NCI-H1694 treated with DMSO at 0.1 percent for 48 hours (cell line): ENCODE measurements at places on chromosomes 16 and 17.

DNA sequence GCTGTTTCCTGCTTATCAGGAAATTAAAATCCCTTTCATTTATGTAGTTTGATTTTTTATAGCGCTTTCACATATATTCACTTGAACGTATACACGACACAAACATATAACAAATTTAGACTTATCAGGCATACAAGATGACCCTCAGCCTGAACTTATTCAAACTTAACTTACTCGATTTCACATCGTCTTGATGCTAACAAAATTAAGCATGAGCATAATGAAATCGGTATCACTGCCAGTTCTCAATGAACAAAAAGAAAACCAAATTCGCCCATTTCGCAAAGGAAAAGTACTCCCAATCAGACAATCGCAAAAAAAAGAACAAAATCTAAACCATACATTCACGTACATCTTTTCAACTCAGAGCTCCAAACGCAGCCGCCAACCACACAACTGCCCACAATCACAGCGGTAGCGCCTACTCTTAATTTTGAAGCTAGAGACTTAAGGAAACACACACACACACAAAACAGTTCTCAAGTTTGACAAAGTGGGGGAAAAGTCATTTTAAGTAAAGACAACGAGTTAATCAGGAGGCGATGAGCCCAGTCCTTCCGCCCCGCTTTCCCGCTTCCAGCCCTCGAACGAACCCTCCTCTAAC, 1.1 kb downstream of the GJC1 start:
- no peak for DNase-seq

- no peak for DNase-seq
These were observed 25.3 kb downstream of the SRL start for GRCh38 chr16:4216596-4216995.

- DNase-seq, result no peak
These were observed 2.3 kb upstream of the KCNJ16 start for GRCh38 chr17:70072546-70073309.

DNA sequence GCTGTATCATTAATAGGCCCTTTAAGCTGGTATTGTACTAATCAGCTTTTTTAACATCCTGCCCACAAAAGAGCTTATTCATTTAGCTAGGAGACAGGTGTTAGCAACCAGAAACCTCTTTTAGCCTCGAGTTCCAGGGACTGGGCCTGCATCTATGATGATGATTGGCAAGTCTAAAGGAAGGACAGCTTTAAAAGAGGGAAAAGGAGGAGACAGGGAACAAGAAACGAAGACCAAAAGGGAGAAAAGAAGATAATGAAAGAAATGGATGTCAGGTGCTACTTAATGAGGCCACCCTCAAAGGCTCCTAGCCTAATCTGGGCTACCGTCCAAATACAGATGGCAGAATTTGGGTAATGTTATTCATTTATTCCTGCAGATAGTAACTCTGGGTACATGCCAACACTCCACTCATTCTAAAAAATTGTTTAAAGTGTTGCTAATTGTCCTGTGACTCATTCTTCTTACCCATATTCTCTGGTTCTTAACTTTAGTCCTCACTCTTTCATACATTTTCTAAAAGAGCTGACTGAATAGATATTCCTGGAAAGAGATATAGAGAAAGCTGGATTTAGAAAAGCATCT, 18.7 kb upstream of the RFFL start:
- DNase-seq, result peak; percentile 87

DNA sequence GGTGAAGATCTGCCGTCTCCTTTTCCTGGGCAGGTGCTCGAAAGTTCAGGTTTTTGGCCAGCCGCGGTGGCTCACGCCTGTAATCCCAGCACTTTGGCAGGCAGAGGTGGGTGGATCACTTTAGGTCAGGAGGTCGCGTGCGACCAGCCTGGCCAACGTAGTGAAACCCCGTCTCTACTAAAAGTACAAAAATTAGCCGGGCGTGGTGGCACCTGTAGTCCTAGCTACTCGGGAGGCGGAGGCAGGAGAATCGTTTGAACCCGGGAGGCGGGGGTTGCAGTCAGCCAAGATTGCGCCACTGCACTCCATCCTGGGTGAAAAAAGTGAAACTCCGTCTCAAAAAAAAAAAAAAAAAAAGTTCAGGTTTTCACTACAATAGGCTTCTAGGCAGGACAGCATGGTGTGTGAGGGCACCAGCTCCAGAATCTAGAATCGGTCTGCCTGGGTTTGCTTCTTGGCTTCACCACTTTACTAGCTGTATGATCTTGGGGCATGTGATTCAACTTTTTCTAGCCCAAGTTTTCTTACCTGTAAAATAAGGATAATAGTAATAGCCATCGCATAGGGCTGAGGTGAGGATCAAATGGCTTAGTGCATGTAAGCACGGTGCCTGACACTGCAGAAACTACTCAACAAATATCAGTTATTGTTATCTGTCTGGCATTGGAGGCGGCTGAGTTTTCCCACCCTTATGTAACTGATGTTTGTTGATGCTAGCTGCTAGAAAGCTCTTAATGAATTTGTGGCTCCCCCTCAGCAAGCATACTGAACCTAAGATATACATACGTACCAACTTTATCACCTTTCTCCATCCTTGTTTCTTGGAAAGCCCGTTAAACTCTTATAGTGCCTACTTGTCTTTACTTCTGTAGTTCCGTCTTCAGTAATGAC, 1.3 kb downstream of the PSMD12 start:
- DNase-seq, result no peak

DNA sequence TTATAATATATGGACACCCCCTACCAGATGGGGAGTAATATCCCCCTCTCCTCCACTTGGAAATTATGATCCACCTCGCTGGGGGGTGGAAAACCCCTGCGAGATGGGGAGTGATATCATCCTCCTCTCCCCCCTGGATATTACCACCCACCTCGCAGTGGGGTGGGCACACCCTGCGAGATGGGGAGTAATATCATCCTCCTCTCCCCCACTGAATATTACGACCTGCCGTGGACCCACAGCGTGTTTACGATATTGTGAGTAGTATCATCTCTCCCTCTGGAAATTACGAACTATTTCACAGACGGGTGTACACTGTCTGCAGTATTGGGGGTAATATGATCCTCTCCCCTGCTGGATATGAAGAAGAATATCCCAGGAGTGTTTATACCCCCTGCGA, 228.3 kb upstream of the WSCD1 start:
- no peak for DNase-seq

GRCh38 chr16:57612494-57612893, 15.9 kb upstream of the ADGRG1 start:
- DNase-seq, result no peak

GRCh38 chr16:57297856-57298255, 13.4 kb upstream of the PLLP start:
- DNase-seq, result no peak

GRCh38 chr17:72122765-72123529, 2.1 kb downstream of the SOX9 start:
- no peak for DNase-seq

- no peak for DNase-seq
These were observed 334.8 kb upstream of the HSBP1 start for GRCh38 chr16:83472776-83473501.

GRCh38 chr17:40848583-40849235, 18.3 kb downstream of the KRT12 start:
- no peak for DNase-seq

GRCh38 chr17:12097326-12097725, 76.6 kb downstream of the MAP2K4 start:
- no peak for DNase-seq

- DNase-seq, result no peak
These were observed 137.9 kb upstream of the CACNG3 start for GRCh38 chr16:24118126-24118821.

DNA sequence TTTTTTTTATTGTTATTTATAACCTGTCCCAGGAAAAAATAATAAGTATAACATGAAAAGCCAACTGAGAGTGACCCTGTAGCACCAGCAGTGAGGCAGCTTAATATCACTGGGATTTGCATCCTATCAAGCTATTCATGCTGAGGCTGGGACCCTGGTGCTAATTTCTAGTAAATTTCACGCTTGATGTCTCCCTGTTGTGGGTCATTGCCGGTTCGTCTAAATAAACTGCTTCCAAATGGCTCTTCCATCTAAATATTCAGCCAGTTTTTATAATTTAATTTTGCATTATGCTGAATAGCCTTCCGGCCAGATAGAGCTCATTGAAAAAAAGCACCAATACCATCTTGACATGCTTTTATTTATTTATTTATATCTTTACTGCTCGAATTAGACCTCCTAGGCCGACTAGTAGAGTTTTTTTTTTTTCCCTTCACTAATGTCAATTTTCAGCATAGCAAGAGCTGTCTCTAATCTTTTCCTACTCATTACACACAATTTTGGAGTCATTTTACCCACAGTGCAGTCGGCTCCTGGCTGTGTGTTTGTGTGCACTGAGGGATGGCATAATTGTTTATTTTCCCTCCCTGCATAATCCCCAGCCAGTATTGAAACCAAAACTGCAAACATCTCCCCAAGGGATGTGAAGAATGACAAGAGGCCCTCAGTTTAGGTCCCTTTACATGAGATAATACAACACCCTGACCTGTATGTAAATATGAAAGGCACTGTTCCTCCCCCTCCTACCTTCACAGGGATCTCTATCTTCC, 168.8 kb downstream of the AATF start:
- DNase-seq, result peak; percentile 27

- DNase-seq, result no peak
These were observed 15.5 kb upstream of the MARVELD3 start for GRCh38 chr16:71610447-71610846.

DNA sequence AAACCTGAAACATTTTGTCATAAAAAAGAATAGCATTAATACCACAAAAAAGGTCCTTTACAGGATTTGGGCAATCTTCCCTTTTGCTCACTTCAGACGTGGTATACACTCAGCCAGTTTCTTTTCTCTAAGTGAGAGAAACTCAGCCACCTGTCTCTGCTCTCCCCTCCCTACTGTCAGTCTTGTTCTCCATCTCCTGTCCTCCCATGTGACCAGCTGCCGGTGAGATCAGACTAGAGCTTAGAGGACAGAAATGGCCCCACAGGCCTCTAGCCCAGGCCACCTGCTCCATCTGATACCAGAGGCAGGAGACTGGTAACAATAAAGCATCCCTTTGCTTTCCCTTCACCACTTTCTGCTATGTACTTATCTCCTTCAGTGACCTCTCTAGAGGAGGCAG, 34.9 kb downstream of the CMC2 start:
- no peak for DNase-seq

- no peak for DNase-seq
These were observed 103.0 kb downstream of the YPEL2 start for GRCh38 chr17:59434429-59434828.

DNA sequence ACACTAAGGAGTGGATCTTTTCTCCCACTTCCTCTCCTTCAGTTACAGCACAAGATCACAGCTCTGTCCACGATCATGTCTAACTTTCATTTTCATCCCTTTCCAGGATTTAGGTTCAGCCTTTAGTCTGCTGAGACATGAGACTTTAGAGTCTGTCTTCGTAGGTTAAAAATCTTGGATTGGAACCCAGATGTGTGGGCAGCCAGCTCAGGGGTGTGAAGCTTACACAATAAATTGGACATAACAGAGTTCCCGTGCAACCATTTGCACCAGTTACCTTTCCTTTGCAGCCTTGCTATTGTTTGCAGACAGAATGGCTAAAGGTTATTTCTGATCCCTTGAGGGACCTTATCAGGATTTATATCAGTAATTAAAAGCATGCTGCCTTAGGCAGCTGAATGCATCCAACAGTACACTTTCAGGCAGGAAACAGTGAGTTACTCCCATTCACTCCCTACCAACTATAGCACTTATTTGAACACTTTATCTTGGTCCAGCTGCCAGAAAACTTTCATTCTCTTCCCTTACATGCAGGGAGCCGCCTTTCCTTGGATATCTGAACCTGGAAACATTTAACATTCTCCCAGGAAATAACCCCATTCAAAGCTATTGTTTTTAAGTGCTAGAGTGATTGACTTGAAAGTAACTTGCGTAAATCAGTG, 87.3 kb downstream of the TMEM100 start:
- DNase-seq, result no peak

DNA sequence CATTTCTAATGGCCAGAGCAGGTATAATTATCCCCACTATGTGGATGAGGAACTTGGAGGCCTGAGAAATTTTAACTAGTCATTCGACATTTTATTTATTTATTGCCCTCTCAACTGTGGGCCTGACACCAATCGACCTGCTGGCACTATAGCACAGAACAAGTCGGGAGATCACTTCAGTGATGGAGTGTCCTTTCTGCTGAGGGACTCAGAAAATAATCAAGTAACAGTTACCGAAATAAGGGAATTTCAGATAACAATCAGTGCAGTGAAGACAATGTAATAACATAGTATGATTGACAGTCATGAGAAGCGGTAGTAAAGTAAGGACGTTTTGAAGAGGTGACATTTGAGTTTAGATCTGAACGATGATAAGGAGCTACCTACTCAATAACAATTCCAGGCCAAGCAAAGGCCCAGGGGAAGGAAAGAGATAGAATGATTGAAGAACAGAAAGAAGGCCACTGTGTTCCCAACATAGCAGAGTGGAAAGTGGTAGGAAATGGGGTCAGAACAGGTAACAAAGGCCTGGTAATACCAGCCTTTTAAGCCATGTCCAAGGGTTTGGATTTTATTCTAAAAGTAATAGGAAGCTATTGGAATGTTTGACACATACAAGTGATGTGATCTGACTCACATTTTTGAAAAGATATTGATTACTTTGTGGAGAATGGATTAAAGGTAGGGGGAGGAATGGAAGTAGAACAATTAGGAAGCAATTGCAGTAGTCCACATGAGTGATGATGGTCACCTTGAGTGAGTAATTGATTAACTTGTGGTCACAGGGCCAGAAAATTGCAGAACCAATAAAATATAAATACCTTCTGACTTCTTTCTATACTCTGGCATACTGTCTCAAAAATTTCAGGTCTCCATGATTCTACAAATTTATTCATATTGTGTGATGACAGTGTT, 1.4 kb downstream of the STXBP4 start:
- no peak for DNase-seq

DNA sequence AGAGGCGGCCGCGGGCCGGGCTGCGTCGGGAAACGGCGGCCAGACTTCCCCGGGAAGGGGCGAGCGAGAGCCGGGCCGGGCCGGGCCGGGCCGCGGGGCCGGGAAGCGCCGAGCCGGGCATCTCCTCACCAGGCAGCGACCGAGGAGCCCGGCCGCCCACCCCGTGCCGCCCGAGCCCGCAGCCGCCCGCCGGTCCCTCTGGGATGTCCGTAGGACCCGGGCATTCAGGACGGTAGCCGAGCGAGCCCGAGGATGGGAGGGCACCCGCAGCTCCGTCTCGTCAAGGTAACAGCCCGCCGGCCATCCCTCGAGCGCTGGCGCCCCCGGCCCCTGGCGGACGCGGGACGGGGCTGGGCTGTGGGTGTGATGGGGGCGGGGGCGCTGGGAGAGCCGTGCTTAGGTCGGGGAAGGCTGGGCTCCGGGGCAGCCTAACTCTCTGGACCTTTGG, at the start of gene CRHR1:
CRHR1 (plus strand) TSS at position 28 of the 448 bp plus-strand sequence; CDS start at position 253, 225 bp downstream.
- DNase-seq, result no peak

DNA sequence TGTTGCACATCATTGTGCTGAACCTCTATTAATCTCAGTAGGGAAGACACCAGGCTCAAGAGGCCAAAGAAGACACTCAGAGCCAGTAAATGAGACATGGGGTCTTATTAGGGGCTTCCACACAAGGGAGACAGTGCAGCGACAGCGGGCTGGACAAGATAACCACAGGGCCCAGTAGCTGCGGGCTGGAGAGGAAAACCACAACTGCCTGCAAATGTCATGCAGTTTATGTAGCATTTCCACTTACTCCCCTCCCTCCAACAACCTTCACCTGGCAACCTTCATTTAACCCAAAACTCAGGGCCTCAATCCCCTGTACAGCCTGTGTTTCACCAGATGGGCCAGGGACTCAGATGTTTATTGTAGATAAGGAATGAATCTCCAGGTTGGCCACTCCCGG, 185.6 kb downstream of the UTP18 start:
- no peak for DNase-seq

- DNase-seq, result no peak
These were observed 113.7 kb downstream of the CPPED1 start for GRCh38 chr16:12690024-12690423.

- DNase-seq, result no peak
These were observed 40.9 kb downstream of the CBFA2T3 start for GRCh38 chr16:88936008-88936555.
